HepG2 (cell line): ENCODE measurements at places on chromosomes 6 and 20. TPM values are rescaled to one million over a fixed set of nuclear protein-coding genes. Genes with fewer than 3 reads are reported as not detected.
A peak's percentile ranks its signal among the peaks of the same experiment; 100 is the strongest.

DNA sequence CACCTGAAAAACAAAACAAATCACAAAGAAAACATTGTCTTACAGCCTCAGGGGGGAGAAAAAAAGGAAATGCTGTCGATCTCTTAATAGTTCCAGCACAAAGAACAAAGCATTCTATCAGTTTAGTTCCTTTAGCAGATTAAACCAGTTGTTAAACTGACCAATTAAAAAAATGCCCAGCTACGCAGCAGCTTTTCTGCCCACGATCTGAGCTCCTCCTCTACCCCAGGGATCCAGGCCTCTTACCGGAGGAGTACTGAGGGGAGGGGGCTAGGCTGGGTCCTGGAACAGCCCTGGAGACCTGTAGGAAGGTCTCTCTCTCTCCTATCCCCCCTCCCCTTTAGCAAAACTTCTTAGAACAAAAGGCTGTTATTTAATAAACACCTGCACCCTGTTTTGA lies 13.4 kb downstream of the PTK7 start:
- H3K36me3 ChIP-seq = no peaks in the 10 kb centered on the region
- H3K4me1 ChIP-seq = peaks cover 85% of the 10 kb centered on the region
- no peaks in the 10 kb centered on the region for H3K27me3 ChIP-seq
- DNase-seq = no peak
- H3K4me3 ChIP-seq = peak overlapping the region; percentile 74

DNA sequence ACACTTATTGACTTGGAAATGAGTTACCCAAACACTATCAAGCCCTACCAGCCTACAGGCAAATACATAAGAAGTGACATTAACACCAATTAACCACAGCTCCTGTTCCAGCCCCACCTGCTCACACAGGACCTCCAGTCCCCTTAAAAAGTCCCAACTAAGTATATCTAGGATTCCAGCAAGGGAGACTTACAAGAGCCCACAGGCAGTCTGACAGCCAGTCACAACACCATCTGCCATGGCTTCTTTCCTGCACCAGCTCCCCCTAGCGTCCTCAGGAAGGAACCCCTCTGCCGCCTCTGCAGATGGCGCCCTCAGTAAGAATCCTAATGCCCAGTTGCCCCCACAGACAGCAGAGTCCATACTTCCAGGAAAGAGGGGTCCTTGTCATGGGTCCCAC lies 122.1 kb downstream of the HIVEP2 start:
- DNase-seq = no peak
- H3K4me3 ChIP-seq = no peak overlapping the region
- H3K27ac ChIP-seq = no peak overlapping the region
- H3K27me3 ChIP-seq = no peaks in the 10 kb centered on the region
- no peaks in the 10 kb centered on the region for H3K36me3 ChIP-seq

Gene COL12A1
- total RNA-seq = 0.02 TPM in 1 of 2 replicates, not detected in the other

- no peaks in the 10 kb centered on the region for H3K36me3 ChIP-seq
- peak; percentile 55 for DNase-seq
- H3K27ac ChIP-seq = peak overlapping the region; percentile 93
- peak overlapping the region; percentile 96 for H3K4me3 ChIP-seq
These were observed 1.1 kb upstream of the JARID2 start for GRCh38 chr6:15244620-15245360.

Gene GSTA5
- not detected in 2 replicates for total RNA-seq

DNA sequence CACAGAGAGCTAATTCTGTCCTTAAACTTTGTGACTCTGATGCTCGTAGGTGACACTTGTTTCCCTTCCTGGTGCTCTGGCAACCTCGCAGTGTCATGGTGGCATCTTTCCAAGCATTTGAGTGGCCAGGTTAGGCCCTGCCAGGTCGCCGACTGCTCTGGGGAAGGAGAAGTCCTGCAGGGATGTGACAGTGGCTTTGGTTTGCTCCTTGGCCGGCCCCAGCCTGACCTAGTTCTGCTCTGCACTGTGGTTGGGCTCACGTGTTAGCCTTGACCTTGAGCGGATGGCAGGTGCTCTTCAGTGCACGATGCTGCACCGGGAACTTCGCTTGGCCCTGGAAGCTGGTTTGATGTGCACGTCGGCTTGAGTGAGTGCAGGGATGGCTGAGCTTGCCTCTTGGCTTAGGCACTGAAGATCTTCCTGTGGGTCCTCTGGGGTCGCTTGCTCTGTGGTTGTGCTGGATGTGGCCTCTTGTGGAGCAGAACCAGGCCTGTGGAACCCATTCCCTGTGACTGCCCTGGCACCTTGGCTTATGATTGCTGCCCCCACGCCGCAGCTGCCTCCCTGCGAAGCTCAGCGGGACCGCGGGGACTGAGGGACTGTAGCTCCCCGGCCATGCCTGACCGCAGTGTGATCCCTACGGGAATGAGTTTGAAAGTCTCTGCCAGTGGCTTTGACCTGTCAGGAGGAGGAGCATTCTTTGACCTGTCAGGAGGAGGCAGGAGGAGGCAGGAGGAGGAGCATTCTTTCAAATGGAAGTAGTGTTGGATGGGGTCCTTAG lies 8.7 kb downstream of the OSBPL2 start:
- H3K4me1 ChIP-seq = peaks cover 55% of the 10 kb centered on the region
- peaks cover 14% of the 10 kb centered on the region for H3K36me3 ChIP-seq
- DNase-seq = peak; percentile 34
- no peak overlapping the region for H3K4me3 ChIP-seq
- H3K27ac ChIP-seq = no peak overlapping the region
- H3K27me3 ChIP-seq = no peaks in the 10 kb centered on the region

DNA sequence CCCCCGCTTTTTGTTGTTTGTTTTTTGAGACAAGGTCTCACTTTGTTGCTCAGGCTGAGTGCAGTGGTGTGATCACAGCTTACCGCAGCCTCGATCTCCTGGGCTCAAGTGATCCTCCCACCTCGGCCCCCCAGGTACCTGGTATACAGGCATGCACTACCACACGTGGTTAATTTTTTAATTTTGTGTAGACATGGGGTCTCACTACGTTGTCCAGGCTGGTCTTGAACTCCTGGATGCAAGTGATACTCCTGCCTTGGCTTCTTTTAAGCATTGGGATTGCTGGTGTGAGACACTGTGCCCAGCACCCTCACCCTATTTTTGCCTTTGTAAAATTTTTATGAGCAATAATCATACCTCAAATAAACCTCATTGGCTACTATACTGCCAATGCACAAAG lies 5.5 kb downstream of the ENPP3 start:
- no peak overlapping the region for H3K4me3 ChIP-seq
- H3K27me3 ChIP-seq = no peaks in the 10 kb centered on the region
- peaks cover 17% of the 10 kb centered on the region for H3K36me3 ChIP-seq

DNA sequence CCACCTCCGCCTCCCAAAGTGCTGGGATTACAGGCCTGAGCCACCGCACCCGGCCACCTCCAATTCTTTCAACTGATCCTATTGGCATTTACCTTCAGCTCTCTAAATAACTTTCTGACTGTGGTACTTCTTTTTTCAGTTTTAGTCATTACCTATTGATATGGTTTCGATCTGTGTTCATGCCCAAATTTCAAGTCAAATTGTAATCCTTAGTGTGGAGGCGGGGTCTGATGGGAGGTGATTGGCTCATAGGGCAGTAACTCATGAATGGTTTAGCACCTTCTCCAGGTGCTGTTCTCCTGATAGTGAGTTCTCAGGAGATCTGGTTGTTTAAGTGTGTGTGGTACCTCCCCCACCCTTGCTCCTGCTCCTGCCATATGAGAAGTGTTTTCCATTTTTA lies 140.9 kb downstream of the LPA start:
- H3K36me3 ChIP-seq = no peaks in the 10 kb centered on the region
- no peak overlapping the region for H3K27ac ChIP-seq
- H3K27me3 ChIP-seq = no peaks in the 10 kb centered on the region; the same call in 1 of the 2 replicates
- no peak overlapping the region for H3K4me3 ChIP-seq
- peaks cover 6% of the 10 kb centered on the region for H3K4me1 ChIP-seq
- DNase-seq = no peak

- no peaks in the 10 kb centered on the region for H3K4me1 ChIP-seq
- DNase-seq = no peak
- H3K4me3 ChIP-seq = no peak overlapping the region
- H3K36me3 ChIP-seq = no peaks in the 10 kb centered on the region
- H3K27ac ChIP-seq = no peak overlapping the region
- H3K27me3 ChIP-seq = peaks cover 1% of the 10 kb centered on the region; the same call in 1 of the 2 replicates
These were observed 101.9 kb downstream of the LRFN2 start for GRCh38 chr6:40485300-40485699.

Gene SFT2D1
- total RNA-seq = 90.7 and 115 TPM in 2 replicates

Gene IFNGR1
- total RNA-seq = 48.9 and 82.8 TPM in 2 replicates

Gene KHDC1
- not detected in 2 replicates for total RNA-seq

- no peaks in the 10 kb centered on the region for H3K36me3 ChIP-seq
- no peak overlapping the region for H3K27ac ChIP-seq
These were observed 5.3 kb upstream of the OSBPL2 start for GRCh38 chr20:62232770-62233645.

- peaks cover 28% of the 10 kb centered on the region for H3K4me1 ChIP-seq
- H3K36me3 ChIP-seq = no peaks in the 10 kb centered on the region
- no peaks in the 10 kb centered on the region for H3K27me3 ChIP-seq
These were observed 26.4 kb upstream of the MCM3 start for GRCh38 chr6:52310932-52311331.

DNA sequence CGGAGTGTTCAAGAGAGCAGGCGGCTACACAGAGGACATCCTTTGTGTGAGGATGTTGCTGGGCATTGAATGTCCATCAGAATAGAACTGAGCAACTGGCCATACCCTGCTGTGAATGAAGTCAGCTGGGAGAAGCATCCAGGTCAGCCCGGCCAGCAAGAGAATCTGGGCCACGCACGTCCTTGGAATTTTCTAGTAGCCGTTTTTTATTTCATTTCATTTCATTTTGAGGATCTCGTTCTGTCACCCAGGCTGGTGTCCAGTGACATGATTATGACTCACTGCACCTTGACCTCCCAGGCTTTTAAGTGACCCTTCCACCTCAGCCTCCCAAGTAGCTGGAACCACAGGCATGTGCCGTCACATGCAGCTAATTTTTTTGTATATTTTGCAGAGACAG lies 97.9 kb downstream of the SSR1 start:
- no peak overlapping the region for H3K27ac ChIP-seq
- no peaks in the 10 kb centered on the region for H3K27me3 ChIP-seq
- DNase-seq = peak; percentile 46
- peaks cover 32% of the 10 kb centered on the region for H3K4me1 ChIP-seq

Gene SCP2D1
- total RNA-seq = not detected in 2 replicates
